ENCODE measurements at places on chromosomes 5 and 9.

DNA sequence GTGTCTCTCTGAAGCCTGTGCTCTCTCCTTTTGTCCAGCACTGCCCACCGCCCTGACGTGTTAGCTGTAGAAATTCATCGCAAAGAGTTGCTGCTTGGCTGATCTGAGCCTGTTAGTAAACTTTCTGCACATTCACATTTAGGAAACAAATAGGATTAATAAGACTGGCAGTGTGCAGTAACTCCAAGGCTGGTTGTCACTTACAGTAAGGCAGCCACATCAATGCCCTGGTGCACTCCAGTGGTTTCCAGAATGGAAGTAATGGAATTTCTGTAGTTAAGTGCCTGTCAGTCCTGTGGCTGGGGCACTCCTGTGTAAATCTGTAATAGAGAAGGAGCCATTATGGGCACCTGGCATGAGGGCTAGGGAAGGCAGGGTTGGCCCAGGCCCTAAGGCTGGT is 70.6 kb downstream of the DOCK2 start:
- DNase-seq = no peak

GRCh38 chr9:28135549-28135948 is 562.3 kb upstream of the C9orf72 start:
- peak; percentile 75 for DNase-seq

DNA sequence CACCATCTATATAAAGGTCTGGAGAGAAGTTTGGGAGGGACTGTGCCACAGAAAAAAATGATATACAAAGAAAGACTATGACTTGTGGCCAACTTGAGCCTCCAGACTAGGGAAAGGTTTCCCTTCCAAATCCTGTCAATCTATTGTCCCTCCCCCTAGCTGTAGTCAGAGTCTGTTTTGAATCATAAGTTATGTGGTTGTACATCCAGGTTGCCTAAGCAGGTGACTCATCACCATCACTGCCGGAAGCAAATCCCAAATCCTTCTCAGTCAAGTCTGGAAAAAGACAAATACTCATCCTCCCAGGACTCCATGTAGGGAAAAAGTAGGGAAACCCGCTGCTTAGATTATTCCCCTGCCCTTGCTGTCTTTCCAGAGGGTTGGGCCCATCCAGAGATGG is 235.7 kb downstream of the CDK5RAP2 start:
- DNase-seq = no peak

GRCh38 chr5:133794771-133795415 is 173.5 kb downstream of the C5orf15 start:
- peak; percentile 38 for DNase-seq

GRCh38 chr5:90965110-90965685 is 406.6 kb downstream of the ADGRV1 start:
- DNase-seq = no peak

GRCh38 chr5:168042284-168043068 is 249.0 kb upstream of the WWC1 start:
- no peak for DNase-seq

- no peak for DNase-seq
Observed at GRCh38 chr5:106312360-106312759, 1358.4 kb downstream of the EFNA5 start.

GRCh38 chr5:6936031-6936430 is 222.8 kb downstream of the TENT4A start:
- DNase-seq = no peak

Data from NCI-H146 (cell line).